ENCODE measurements at places on chromosomes 16 and 17.
A peak's percentile ranks its signal among the peaks of the same experiment; 100 is the strongest.

- DNase-seq = no peak
These were observed 156.9 kb downstream of the CDH8 start for GRCh38 chr16:61879306-61879705.

GRCh38 chr17:83079766-83080578 lies 563 bp downstream of the METRNL start:
- DNase-seq = peak; percentile 38

DNA sequence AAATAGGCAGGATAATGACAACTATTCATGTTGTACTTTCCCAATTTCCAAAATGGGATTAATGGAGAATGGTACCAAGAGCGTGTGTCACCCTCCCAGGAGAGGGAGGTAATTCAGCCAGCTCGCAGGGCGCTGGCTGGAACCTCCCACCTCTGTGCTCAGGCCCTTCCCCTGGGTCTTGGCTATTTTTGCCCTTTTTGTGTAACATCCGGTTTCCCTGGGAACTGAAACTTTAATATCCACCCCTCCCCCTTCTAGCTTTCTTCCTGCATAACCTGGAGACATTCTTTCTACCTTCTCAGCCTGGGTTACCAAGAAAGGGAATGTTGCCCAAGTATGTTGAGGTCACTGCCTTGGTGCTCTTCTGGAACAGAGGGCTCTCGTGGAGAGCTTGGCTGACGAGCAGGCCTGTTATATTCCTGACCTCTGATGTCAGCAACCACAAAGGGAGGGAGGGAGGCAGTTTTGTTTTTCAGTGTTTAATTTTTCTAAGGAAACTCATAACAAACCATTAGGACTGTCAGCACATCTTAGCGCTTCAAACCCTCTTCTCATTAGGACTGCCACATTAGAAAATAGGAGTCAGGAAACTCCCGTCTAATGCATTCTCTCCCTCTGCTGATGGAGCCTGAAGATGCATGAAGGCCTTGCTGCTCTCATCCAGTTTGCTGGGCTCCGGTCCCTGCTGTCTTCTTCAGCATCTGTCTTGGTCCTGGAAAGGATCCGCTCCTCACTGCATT lies 25.6 kb downstream of the ITGB3 start:
- no peak for DNase-seq

- DNase-seq = no peak
These were observed 8.8 kb downstream of the FAAP100 start for GRCh38 chr17:81543339-81543675.

DNA sequence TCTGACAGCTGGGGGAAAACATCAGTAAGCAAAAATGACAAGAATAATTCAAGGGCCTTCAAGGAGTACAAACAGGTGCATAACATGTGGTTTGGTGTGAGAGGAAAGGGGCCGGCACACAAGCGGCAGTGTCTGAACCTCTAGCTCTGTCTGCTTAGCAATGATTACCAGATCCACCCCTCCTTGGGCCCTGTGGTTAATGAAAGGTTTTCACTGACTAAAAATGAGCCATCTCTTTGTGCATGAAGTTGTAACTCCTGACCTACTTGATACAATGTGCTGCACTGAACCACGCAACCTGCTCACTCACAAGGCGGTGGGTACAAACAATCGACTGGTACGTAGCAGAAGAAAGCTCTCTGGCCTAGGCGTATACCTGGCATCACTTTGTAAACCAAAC lies 15.1 kb downstream of the FAM117A start:
- peak; percentile 45 for DNase-seq

GRCh38 chr16:964356-965035 lies 6.3 kb downstream of the LMF1 start:
- no peak for DNase-seq

DNA sequence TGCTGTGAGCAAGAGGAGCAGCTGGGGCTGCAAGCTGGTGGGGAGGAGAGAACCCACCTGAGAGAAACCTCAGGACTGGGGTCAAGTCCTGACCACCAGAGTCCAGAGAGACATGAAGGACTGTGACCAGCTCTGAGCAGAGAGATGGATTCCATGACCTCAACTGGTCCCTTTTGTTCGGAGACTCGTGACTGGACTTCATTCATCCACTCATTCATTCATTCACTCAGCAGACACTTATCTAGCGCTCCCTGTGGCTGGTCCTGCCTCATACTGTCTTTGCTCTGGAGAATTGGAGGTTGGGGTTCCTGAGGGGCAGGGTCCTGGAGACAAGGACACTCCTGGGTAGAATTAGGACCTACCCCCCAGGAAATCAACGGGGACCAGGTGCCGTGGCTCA lies 4.0 kb downstream of the ERBB2 start:
- DNase-seq = no peak

GRCh38 chr17:58536542-58536941 lies 22.1 kb upstream of the MTMR4 start:
- no peak for DNase-seq

DNA sequence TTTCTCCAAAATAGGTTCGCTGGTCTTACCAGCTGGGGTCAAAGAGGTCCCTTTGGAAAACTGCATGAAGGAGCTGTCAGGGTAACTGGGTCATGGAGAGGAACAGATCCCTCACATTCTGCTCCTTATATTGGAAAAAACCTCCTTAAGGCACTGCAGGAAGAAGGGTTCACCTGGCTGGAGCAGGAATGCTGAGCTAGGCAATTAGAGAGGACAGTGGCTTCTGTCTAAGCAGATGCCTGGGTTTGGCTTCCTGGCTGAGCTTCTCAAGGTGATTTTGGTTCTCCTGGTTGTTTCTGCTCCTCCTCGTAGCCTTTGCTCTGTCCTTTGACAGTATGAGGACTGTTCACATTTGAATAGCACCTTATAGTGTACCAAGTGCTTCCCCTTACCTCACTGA lies 19.6 kb downstream of the ITGB3 start:
- DNase-seq = no peak

DNA sequence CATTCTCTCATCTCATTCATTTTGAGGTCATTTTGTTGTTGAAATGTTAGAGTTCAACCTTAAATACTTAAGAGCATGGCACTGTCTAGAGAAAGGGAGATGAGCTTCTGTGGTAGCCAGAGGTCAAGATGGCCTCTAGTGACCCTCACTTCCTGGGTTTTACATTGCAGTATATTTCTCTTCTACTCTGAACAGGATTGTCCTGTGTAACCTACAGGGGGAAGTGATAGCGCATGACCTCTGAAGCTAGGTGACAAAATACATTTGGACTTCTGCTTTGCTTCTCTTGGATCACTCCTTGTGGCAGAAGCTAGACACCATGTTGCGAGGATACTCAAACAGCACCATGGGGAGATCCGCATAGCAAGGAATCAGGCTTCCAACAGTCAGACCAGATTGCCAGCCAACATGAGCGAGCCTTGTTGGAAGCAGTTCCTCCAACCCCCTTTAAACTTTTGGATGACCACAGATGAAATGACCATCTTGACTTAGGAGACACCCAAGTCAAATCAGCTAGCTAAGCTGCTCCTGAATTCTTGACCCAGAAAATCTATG lies 748.4 kb downstream of the MAF start:
- DNase-seq = no peak

DNA sequence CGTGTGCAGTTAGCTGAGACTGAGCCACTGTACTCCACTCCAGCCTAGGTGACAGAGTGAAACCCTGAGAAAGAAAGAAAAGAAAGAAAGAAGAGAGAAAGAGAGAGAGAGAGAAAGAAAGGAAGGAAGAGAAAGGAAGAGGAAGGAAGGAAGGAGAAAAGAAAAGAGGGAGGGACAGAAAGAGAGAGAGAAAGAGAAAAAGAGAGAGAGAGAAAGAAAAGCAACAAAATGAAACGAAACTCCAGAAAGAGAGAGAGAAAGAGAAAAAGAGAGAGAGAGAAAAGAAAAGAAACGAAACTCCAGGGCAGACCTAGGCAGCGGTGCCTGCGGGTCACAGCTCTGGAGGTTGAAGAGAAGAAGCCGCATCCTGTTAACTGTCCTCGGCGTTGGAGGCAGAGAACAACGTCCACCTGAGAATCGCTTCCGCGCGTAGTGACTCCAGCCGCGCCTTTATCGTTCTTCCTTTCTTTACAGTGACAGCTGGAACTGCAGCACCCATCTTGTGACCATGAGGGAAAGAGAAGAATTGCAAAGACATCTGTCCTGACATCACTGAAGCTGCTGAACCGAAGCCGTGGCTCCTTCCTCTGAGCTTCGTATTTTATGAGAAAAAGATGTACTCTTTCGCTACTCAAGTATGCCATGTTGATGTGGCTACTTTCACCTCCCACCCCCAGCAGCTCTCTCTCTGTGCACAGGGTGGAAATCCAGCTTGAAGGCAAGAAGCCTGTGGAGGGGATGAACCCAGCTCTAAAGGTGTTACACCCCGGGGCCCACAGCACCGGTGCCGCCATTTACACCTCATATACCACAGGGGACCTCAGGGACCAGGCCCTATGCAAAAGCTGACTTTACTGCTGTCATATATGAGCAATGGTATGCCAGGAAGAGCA lies 56.9 kb upstream of the DOC2B start:
- no peak for DNase-seq

DNA sequence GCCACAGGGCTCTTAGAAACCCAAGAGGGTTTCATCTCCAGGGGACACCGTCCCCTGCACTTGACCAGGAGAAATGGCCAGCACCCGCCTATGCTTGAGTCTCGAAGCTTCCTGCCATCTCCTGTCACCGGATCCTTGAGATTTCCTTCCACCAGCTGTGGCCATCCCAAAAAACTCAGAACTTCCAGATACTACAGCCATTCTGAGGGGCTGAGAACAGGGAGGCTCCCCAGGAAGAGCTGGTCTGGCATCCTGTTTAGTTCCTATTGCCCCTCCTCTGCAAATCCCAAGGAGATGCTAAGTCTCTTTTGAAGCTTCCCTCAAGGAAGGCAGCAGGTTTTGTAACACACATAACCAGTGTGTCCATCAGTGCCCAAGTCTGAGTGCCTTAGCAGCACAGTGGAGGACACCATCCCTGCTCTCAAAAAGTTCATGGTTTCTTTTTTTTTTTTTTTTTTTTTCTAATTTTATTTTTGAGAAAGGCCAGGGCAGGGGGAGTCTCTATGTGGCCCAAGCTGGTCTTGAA lies 2.0 kb downstream of the UBALD2 start:
- no peak for DNase-seq

DNA sequence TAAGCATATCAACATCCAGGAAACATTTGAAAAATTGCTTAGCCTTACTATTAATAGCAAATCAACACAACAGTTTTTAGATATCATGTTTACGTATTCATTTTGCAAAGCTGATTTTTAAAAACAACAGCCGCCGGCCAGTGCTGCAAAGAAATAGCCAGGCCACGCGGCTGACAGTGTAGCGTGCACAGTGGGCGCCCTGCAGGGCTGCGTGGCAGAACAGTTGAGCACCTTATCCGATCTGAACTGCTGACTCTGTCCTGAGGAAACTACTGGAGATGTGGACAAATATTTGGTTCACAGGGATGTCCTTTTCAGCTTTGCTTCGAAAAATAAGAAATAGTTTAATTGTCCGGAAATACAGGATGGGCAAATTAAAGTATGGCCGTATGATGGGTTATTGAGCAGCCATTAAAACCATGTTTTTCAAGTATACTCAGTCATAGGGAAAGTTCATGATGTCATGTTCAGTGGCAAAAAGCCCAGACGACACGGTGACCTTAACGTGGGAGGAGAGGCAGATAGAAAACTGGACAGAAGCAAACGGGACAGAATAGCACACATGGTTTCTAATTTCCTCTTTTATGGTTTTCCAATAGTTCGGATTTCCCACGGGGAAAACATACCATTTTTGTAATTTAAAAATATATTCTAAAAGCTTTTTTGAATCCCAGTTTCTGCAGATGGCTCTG lies 52.4 kb upstream of the ENDOV start:
- no peak for DNase-seq

DNA sequence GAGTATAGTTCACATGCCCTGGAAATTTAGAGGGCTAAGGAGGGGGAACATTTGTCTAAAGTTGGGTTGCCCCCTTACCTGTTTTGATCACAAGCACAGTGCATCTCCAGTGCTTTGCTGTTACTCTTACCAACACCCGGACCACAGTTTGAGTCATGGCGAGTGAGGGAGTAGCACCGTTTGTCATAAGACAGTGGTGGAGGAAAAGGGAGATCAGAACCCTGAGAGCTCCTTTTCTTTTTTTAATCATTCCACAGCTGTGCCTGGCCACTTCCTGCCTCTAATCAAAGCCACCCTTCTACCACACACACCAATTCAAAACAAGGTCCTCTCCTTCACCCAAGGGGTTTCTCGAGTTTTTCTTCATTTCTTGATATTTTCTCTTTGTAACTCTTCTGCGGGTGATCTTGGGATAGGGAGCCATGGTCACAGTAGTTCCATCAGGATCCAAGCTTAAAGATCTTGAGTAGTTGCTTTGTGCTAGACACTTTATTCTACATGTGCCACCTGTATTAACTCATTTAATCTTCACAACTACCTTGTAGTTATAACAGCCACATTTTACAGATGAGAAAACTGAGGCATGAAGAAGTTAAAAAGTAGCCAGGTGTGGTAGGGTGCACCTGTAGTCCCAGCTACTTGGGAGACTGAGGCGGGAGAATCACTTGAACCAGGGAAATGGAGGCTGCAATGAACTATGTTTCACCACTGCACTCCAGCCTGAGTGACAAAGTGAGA lies 5.0 kb upstream of the MYL4 start:
- peak; percentile 47 for DNase-seq

DNA sequence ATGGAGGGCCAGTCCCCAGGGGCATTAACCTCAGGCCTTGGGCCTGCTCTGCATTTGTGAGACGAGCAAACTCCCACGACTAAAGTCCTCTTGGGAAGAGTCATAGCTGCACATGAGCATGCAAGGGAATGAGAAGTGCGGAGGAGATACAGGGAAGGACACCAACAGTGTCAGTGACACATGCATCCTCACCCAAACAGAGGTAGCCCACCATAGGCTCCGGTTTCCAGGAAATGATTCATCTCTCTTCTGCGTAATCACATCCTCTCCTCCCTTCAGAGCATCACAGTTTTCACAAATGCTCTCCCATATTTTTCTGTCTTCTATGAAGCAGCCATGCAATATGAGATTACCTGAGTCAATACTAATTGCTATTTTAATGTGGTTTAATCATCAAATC lies 725.7 kb upstream of the GOT2 start:
- no peak for DNase-seq

DNA sequence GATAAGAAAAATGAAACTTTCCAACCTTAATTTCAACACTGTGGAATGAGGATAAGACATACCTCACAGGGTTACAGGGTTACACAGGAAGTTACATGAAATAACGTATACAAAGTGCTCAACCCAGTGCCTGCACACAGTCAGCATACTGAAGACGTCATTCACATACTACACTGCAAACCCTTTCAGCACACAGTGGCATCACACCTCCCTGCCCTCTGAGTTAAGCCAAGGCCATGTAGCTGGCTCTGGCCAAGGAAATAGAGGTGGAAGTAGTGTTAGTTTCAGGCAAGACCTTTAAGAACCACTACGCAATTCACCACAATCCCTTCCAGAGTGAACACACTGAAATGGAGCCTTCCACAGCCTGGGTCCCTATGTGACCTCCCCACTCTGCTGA lies 46.6 kb upstream of the GSG1L start:
- no peak for DNase-seq

Measured in natural killer cell (primary cell).